NCI-H1930 (cell line): ENCODE measurements at places on chromosomes 4 and X.

DNA sequence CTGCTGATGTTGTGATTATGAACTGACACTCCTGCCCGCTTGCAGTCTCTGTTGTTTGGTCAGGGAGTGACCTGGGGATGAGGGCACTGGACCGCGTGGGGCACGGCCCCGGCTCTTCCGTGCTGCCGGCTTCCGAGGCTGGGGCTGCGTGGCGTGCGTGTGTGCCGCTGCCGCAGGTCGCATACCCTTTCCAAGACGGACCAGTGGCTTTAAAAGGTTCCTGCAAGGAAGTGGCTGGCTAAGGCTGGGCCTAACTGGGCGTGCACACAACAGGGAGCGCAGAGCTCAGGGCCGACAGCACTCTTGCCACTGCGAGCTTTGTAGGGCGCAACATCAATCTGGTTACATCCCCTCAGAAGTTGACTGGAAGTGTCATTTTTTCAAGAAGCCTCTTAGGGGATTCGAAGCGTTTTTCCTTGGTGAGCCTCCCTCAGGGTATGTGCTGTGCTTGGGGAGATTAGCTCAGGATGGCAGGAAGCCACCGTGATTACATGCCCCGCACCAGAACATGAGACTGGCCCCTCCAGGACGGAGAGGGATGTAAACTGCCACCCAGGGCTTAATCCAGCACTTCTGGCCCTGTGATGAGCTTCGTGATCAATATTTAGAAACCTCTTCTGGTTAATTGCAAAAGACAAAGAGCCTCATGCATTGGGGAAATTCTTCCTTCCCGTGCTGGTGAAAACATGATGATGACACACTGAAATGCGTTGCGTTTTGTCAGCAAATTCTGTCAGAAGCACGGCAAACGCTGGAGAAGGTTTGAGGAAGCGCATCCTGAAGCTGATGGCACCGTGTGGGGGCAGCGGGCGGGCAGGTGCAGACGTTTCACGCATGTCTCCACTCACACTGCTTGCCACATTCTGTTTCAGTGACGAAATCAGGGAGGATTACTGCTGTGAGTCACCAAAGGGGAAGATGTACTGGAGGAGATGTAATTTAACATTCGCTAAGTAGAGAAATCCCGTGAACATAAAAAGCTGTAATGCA, 11.1 kb downstream of the MAEA start:
- no peak for DNase-seq

DNA sequence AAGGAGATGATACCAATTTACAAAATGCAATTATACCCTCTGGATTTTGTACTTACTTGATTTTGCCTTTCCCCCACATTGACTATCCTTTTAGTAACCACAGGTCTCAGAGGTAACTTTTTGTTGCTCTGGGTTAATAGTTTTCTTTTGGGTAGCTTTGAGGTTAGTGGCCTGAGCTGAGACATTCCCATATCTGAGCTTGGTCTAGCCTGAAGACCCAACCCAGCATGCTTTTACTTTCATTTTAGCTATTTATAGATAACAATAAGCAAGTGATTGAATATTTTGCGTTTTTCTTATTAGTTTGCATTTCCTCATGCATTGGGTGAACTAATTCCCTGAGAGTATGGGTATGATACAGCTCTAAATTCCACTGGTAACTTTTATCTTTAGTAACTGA, 11.8 kb downstream of the HTN1 start:
- DNase-seq, result no peak

DNA sequence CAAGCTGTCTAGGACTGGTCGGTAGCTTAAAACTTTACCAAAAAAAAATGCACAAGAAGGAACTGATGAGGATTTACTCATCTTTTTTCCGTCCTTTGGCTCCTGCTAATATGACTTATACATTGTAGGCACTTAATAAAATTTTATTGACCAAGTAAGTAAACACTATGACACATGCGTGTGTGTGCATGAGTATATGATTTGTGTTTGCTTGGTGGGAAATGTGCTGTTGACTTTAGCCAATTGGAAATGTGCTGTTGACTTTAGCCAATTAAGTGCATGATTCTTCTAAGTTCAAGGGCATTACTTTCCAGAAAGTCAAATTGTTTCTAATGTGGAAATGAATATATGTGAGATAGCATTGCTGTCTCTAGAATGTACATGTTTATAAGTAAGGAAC, 78.3 kb downstream of the FIP1L1 start:
- DNase-seq, result no peak

DNA sequence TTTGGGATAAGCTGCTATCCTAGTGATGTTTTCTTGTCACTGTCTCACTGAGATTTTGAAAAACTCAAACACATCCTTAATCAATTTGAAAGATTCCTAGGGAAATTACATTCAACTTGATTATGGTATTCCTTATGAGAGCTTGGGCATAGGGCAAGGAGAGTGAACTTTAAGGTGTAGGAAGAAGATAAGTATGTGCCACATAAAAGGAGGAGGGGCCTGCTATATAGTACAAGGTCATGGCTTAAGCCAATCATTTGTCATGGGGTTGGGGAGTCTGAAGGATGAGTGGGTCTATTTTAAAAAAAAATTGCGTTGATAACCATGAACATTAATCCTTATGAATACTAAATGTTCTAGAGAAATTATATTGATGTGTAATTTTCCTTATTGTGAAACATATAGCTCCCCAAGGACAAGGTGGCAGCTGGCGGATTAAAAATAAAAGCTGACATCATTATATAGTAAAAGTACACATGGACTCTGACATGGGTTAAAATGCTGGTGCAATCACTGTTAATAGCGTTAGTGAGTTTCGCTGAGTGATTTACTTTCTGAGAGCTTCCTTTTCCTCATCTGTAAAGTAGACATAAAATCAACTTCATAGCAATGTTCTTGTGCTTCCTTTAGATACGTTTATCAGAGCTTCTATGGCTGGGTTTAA, 17.4 kb downstream of the GALNT7 start:
- peak; percentile 10 for DNase-seq

DNA sequence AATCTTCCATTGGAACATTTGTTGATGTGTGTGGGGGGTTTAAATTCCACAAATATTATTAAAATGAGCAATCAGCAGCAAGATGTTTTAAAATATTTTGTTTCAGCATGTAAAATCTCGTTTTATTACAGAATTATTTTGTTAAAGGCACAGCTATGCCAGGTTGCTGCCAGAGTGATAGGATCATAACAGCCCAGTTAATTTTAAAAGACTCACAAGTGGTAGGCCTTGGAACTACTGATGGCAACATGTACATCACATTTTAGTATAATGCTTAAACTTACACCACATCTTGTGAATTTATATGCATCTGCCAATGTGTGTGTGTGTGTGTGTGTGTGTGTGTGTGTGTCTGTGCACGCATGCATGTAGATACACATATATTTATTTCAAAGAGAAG, 97.8 kb upstream of the SPRY1 start:
- no peak for DNase-seq

DNA sequence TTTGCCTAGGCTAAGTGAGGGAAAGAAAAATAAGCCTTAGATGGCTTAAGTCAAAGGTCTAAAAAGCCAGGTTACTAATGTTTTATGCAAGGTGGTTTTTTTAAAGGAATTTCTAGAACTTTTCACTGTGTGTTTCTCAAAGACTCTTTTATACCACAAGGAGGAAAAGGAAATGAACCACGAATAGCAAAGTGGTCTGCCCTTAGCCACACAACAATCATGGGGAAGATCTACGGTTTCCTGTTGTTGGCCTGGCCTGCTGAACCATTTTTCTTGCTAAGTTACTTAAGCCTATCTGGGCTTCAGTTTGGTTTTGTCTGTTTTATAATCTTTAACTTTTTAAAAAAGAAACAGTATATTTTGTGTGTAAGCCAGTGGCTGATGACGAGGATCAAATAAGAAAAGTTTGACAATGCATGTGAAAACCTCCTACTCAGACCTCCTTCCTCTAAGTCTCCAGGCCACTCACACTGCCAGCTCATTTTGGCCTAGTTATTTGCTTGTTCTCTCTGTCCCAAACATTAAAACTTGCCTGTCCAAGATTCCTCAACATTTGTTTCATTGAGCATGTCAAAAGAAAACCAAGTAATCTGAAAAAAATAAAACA, 56.7 kb upstream of the COL25A1 start:
- DNase-seq, result no peak

GRCh38 chr4:176271749-176272148, 2.7 kb upstream of the ASB5 start:
- DNase-seq, result no peak

DNA sequence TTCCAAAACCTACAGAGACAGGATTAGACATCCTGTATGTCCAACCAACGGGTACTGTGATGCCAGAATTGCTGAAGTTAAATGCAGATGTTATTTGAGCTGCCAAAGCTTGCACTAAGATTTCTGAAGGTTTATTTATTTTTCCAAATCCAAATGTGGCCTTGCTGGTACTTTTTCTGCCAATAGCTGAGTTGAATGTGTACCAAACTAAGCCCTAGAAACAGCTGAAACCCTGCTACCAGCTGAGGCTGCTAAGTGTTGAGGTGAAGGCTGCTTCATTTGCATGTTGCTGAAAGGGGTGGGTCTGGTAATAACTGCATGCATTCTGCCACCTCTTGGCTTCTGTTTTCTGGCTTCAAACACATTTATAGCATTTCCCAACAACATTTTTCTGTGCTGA, 366.5 kb downstream of the FAT4 start:
- no peak for DNase-seq

DNA sequence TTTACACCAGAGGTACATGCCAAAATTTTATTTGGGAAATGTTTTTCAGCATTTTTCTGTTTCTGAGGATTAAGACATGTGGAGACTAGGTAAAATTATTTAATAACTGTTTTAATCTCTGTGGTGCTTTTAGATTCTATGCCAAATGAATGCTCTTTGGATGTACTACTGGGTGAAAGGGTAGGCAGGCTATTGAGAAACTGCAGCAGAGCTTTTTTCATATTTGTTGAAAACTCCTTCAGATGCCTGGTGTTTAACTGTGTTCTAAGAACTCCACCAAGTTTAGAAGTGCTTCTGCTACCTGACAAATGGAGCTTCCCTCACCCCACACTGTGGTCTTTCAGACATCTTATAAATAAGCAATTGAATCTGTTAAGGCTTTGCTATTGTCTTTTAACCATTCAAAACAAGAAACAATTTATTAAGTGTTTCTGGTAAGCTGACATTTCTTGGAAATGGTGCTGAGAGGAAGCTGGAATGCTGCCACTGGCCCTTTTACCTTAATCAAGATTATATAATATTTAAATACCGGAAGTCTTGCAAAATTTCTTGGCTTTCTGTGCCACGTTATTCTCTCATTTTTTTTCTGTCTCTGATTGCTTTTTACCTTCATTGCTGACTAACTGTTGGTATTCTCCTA, 51.2 kb upstream of the CYSLTR1 start:
- DNase-seq, result no peak

DNA sequence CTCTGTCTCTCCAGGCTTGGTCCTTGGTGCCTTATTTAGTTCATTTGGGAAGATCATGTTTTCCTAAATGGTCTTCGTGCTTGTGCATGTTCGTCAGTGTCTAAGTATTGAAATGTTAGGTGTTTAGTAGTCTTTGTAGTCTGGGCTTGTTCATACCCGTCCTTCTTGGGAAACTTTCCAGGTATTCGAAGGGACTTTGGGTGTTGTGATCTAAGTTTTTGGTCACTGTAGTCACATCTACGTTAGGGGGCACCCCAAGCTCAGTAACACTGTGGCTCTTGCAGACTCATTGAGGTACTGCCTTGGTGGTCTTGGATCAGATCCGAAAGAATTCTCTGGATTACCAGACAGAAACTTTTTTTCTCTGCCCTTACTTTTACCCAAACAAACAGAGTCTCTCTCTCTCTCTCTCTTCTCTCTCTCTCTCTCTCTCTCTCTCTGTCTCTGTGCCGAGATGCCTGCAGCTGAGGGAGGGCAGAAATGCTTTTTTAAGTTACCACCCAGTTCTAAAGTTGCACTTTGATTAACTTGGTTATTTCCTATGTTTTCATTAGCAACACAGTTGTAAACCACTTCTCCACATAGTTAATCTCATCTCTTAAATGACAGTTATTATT, 67.6 kb upstream of the SLC7A3 start:
- DNase-seq, result no peak

- no peak for DNase-seq
Measured at GRCh38 chrX:154785716-154786115, 19.6 kb downstream of the MPP1 start.

- no peak for DNase-seq
Measured at GRCh38 chrX:38841750-38842149, 40.5 kb downstream of the MID1IP1 start.

DNA sequence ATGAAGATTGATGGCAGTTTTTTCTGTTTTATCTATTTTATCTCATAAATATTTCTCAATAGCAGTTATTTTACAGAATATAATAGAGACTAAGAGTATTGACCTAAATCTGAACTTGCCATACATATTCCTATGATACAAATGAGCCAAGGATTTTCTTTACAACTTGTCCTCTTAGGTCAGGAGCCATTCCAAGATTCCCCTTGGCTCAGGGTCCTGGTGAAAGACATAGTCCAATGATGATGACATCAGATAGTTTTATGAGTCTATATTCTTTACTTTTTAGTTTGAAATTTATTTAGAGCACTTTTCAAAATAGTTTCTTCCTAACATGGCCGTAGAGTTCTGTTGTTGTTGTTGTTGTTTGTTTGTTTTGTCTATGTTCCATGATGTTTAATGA, 869.1 kb upstream of the GRID2 start:
- DNase-seq, result no peak

DNA sequence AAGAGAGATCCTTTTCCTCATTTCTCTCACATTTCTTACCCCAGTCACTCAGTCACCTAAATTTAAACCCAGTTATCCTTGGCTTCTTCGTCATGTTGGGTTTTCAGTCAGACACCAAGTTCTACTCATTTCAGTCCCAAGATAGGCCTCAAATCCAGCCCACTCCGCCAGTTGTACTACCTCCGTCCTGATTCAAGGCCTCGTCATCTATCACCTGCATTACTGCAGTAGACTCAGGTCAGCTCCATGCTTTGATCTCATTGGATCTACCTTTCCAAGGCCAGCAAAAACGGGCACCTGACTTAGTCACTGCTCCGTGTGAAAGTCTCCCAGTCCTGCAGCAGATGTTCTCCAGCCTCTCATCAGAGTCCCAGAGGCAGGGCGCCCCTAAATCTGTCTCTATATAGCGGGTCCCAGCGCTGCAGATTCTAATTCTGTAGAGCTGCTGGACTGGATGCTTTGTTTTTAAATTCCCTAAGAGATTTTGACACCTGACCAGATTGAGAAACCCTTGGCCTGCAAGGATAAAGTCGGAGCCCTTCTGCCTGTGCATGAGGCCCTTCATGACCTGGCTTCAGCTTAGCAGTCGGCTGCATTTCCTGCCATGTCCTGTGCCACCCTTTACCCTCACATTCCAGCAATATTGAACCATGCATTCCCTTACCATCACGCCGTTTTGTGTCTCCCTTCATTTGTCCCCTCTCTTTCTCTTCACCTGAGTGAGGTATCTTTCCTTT, 53.7 kb downstream of the ZFX start:
- no peak for DNase-seq

GRCh38 chr4:108683479-108683878, 33.1 kb downstream of the OSTC start:
- no peak for DNase-seq

DNA sequence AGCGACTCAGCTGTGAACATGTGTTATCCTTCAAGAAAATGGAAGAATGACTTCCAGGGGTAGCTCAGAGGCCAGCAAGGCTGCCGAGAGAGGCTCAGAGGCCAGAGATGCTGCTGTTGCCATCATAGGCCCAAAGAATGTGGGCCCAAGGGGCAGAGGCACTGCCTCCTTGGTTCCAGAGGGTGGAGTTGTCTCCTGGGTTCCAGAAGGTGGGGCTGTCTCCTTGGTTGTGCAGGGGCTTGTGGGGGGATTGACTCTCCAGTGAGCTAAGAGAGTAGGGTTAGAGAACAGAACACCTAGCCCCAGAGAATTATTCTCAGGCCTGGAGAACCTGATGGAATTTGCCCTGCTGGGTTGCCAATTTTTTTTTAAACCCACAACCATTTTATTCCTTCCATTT, 62.6 kb downstream of the DGKK start:
- no peak for DNase-seq
